Astrocyte (in vitro differentiated cells and primary cell): ENCODE measurements at places on chromosomes 12 and 14.
A peak's percentile ranks its signal among the peaks of the same experiment; 100 is the strongest.

GRCh38 chr12:53299101-53299453 is 418 bp upstream of the MYG1 start:
- DNase-seq: peak; percentile 68

- no peak for DNase-seq
These were observed 489 bp upstream of the EML5 start for GRCh38 chr14:88793259-88793625.

- peak; percentile 84 for DNase-seq
These were observed 86.9 kb upstream of the CLEC14A start for GRCh38 chr14:38342803-38343202.

DNA sequence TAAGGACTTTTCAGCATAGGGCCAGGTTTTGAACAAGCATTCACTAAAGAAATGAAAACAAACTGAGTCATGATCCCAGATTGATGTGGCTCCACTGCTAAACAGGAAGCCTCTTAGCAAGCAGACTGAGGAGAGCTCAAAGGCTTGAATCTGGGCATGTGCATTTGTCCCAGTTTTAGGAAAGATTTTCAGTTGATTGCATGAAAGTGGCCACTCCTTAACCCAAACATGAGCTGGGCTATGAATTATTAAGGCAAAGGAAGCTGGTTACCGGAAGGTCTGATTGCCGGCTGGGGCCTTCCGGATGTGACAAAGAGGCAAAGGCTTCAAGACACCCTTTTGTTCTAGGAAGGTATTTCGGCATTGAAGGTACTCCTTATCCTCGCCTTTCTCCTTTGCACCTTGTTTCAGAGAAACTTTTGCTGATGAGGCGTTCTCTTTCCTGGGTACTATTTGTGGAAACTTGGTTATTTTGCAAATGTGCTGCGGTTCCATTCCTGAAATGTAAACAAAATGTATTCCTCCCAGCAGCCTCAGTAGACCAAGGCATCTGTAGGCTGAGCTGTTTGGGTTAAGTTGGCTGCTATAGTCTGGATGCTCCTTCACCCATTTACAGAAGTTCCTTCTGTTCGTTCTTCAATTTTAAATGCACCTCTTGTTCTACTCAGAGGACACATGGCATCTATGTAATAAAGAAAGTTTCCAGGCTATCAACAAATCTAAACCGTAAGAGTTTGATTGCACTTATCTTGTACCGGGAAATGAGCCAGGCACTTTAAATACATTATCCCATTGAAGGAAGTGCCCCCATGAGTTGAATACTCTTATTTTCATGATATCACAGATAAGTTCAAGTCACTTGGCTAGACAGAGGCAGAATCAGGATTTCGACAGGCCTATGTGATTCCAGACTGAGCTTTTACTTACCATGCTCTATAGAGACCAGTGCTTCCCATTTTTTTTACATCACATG is 115.6 kb upstream of the METAP2 start:
- DNase-seq: no peak
